ENCODE measurements at places on chromosomes 4 and X.
A peak's percentile ranks its signal among the peaks of the same experiment; 100 is the strongest.

DNA sequence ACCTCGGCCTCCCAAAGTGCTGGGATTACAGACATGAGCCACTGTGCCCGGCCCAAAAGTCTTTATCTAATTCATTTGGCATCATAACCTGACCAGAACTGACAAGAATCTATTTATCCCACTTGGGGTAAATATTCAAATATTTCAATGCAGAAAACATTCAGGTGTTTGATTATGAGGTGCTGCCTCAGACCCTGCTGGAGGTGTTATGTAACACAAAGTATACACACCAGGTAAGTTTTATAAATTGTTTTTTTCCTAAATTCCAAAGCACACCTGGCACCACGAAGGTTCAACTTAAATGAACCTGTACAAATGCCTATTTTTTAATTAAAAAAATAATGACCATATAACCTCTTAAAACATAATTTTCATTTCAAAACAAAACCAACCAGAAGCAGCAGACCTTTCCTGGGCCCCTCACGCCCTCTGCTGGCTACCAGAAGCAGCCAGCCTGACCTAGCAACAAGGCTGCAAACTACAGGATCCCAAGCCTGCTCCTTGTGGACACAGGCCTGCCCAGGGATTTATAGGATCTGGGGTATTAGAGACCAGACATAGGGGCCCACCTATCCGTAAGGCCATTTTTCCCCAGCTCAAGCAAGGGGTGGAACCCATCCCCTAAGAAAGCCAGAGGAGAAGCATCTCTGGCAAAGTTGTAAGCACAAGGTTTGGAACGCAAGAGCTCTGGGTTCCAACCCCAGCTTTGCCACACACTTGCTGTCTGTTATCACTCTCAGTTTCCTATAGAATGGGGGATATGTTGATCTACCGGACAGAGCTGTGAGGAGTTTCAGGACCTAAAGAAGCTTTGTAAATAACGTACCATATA lies 11.7 kb downstream of the OTUD5 start:
- DNase-seq: peak; percentile 42

GRCh38 chr4:151797131-151797530 lies 36.3 kb upstream of the GATB start:
- peak; percentile 32 for DNase-seq

- DNase-seq: no peak
These were observed 43.1 kb upstream of the ZCCHC12 start for GRCh38 chrX:118780509-118780908.

DNA sequence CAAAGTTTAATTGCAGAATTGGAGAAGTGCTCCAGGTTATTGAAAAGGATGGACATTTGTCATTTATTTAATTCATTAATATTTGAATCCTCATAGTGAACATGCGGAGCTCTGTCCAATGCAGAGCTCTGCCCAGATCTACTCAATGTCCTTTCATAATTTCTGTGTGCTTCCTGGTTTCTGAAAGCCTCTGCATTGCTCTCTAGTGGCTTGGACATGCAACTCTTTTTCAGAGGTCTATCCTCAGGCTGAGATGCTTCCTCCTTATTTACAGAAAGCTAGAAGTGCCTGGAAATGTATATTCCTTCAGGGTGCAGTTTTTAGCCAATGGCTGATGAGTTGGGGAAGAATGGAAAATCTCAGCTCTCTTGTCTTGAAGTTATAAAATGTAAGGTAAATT lies 786.1 kb upstream of the AADAT start:
- DNase-seq: no peak

DNA sequence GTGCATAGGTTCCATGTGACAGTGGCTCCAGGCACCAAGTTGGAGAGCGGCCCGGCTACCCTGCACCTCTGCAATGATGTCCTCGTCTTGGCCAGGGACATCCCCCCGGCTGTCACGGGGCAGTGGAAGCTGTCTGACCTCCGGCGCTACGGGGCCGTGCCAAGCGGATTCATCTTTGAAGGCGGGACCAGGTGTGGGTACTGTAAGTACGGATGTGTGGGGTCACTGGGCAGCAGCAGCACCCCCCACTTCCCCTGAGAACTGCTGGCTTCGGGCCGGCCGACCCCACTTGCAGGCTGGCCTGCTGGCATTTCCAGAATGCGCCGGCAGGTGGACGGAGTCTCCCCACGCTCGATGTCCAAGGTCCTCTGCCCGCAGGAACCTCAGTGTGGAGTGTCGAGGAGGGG lies 13.2 kb downstream of the DOK7 start:
- DNase-seq: no peak

- peak; percentile 29 for DNase-seq
These were observed 202.0 kb downstream of the SLC4A4 start for GRCh38 chr4:71540749-71541269.

GRCh38 chrX:149650162-149650561 lies 18.6 kb upstream of the TMEM185A start:
- DNase-seq: no peak

DNA sequence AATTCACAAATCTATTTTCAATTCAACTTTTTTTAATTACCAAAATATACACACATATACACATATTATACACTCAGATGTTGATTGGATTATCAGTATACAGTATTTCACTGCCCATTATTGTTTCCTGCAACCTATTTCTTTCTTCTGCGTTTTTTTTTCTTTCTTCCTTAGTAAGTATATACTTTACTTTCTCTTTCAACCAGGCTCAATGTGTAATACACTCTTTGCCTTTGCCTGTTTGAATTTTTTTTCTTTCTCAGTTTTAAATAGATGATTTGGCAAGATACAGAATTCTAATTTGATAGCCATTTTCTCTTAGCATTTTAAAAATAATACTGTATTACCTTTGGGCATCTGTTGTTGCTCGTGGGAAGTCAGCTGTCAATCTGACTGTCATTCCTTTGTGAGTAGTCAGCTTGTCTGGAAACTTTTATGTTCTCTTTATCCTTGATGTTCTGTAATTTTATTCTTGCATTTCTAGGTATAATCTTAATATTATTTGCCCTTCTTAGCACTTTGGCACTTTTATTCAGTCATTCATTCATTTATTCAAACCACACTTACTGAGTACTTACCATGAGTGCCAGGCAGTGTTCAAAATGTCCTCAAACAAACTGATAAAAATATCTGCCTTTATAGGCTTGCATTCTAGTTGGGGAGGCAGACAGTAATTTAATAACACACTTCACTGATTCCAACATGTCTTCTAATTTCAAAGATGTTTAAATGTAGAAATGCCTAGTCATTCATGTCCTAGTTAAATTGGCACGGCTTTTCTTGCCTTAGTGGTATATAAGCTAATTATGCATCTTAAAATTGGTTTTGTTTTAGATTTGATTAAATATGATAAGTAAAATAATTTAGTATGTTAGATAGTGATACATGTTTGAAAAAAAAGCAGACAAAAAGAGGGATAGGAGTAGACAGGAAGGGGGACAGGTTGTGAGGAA lies 3.7 kb downstream of the USP38 start:
- no peak for DNase-seq

DNA sequence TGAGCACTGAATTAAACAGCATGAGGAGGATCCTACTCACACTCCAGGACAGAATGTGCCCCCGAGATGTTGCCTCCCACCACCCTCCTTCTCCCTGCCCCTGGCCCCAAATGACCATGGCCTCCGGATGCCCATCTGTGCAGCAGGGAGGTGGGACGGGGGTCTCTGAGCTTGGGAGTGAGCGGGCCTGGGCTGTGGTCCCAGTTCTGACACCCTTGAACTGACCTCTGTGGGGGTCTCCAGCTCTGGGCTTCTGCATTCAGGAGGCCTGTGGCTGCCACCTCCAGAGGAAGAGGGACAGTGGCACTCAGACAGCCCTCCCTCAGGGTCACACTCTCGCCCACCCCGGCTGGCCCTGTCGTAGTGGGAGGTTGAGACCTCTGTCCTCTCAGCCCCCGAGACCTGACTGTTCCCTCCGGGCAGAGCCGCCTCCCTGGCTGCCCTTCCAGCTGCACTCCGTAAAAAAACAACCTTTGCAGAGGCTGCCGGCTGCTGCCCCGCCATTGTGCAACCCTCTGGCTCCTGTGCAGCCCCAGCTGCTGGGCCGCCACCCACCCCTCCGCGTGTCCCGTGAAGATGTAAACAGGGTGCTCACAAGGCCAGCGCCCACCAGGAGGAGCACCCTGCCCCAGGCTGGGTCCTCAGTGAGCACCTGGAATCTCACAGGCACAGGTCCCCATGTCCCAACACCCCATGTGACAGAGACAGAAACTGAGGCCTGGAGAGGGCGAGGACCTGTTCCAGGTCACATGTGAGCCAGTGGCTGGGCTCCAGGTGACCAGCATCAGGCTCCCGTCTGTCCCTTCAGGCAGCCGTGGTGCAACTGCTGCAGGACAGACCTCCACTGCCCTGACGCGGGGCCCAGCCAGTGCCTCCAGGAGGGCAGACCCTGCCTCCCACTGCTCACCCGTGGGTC lies 39.6 kb downstream of the HTRA3 start:
- peak; percentile 28 for DNase-seq

DNA sequence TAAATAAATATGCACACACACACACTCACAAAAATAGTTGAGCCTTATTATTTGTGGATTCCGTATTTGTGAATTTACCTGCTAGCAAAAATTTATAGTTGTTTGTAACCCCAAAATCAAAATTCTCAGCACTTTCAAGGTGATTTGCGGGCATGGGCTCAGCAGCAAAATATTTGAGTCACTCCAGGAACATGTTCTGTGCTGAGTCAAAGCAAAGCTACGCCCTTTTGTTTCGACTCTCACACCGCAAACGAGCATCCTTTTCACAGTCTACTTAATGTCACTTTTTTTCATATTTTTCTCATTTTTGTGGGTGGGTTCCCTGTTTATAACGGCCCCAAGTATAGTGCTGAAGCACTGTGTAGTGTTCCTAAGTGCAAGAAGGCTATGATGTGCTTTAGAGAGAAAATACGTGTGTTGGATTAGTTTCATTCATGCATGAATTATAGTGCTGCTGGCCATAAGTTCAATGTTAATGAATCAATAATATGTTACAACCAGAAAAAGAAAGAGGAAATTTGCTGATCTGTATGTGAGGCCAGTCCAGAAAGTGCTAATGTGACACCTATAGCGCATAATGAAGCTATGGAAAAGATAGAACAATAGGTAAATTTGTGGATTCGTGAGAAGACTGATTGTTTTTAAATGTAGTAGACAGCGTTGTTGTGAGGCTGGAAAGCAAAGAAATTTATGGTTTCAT lies 723.2 kb upstream of the AGA start:
- DNase-seq: no peak

DNA sequence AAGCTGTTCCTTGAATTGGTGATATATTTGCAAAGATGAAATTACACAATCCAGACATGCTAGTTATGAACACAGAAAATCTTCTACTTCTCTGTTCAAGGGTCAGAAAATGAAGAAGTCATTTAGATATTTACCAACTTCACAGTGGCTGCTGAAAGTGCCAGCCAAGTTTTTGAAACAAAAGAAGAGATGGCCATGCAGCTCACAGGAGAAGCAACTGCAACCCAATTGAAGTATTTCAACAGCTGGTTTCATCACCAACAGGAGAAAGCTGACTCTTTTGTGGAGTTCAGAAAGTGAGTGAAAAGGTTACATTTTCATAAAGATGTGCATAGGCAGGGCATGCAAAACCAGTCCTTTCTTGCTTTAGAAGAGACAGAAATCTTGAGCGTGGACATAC lies 70.1 kb upstream of the LSM6 start:
- DNase-seq: peak; percentile 6

GRCh38 chr4:88522702-88523324 lies 763 bp downstream of the PYURF start:
- peak; percentile 46 for DNase-seq

DNA sequence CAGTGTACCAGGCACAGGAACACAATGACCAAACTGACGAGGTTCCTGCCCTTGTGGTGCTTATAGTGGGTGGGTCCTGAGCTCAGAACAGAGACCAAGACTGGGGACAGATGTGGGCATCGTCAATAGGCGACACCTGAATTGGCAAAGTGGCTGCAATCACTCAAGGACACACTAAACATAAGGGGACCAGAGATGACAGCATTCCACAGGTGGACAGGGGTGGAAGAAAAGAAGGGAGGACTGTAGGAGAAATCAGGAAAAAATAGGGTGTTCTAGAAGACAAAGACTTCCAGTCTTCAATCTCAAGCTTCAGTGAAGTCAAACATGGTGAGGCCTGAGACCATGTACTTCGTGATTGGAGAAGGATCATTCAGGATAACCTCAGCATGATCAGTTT lies 5.8 kb downstream of the SH3KBP1 start:
- no peak for DNase-seq

- DNase-seq: peak; percentile 42
These were observed 136.3 kb upstream of the SMAD1 start for GRCh38 chr4:145345401-145345800.

- DNase-seq: no peak
These were observed 19.5 kb upstream of the PGRMC2 start for GRCh38 chr4:128307123-128307571.

- peak; percentile 12 for DNase-seq
These were observed 57.0 kb upstream of the PPP2R3B start for GRCh38 chrX:443536-444210.

DNA sequence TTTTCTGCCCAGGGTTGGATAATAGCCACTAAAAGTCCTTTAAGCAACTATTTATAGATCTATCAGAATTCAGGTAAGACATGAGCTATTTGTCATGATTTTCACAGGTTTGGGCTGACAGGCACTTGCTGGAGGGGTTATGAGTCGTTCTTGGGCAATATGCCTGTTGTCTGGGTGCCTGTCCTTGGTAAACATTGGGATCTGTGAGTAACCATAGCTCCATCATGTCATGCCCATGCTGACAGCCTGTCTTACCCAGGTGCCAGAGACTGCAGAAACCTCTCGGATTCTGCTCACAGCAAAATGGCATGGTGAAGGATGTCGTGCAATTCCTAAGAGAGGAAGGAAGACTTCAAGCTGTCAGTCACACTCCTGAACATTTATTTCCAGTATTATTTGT lies 116.0 kb upstream of the PUDP start:
- DNase-seq: no peak

DNA sequence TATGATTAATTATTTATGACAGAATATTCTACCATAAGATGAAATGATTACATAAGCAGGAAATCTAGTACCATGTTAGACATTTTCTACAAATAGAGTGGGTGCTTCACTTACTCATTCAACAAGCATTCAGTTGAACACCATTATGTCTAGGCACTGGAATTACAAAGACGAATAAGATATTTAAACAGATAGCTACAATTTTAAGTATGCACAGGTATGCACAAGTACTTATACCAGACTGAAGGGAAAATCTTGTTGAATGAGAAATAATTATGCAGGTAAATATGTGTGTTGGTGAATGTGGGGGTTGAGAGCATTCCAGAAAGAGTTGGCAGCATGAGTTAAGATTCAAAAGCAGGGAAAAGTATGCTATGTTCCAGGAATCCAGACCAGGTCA lies 107.3 kb upstream of the CNKSR2 start:
- no peak for DNase-seq

DNA sequence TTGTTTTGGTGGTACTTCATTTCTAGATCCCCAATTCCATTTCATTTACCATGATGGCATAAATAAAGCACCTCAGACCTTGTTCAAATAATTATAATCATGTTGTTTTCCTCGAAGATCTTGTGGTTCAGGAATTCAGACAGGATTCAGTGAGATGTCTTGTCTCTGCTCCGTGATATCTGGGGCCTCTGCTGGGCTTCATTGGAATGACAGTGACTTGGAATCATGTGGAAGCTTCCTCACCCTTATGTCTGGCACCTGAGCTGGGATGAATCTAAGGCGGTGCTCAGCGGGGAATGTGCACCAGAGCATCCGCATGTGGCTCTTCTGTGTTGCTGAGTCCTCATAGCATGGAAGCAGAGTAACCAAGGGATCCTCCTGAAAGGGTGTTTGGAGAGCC lies 132.2 kb downstream of the VEGFC start:
- DNase-seq: no peak

- DNase-seq: no peak
These were observed 8.7 kb upstream of the CDS1 start for GRCh38 chr4:84574069-84574720.
